ENCODE measurements at places on chromosomes 3 and 15.

DNA sequence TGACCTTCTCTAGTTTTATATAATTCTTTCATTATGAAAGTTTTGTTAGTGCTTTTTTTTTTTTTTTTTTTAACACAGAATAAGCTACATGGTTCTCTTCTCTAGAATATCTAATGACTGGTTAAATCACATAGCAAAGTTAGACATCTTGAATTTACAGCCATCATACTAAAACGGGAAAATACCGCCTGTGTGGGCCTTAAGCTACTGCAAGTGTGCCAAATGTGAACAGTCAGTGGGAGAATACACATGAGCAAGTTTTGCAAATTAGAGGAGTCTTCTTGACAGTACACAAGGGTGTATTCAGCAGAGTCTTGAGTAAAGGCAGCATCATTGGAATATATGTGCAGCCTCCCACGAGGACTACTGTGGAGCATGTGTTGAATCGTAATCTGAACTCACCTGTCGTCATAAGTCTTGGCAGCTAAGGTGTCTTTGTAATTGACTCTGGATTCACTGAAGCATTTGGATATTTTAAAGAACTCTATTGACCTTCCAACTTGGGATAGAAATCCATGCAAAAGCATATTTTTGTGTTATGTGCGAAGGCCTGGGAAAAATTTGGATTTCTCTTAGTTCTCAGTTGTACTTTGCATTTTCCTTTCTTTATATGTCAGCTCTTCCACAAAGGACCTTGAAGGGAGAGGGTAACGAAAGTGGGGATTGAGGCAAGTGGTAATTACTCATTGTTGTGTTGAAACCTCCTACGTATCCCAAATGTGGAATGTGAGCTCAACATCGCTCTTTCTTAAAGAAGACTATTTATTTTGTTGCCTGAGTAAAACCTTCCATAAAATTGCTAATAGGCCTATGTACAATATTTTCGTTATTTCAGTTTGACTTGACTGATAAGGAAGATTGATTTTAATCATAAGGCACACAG, 117.4 kb downstream of the ATG7 start:
- DNase-seq, result no peak

- DNase-seq, result no peak
Observed at GRCh38 chr3:123072152-123072551, 5.3 kb downstream of the PDIA5 start.

DNA sequence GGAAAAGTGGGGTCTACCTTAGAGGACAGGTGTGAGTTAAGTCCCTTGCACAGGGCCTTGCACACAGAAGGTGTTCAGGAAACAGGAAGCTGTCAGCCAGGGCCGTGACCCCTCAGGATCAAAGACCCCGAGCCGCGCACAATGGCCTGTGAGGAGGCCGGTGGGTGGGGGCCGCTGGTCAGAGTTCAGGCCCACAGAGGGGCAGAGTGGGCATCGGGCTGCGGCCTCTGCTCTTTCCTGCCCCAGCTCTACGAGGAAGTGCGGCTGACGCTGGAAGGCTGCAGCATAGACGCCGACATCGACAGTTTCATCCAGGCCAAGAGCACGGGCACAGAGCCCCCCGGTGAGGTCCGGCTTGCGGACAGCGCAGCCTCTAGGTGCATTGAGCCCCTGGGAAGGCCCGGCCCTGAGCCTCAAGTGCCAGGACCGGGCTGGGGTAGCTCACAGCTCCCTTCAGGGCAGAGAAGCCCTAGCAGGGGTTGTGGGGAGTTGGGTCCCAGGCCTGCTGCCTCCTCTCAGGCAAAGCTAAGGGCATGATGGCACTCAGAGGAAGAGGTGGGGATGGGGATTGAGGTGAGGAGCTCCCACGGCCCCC, 37.2 kb downstream of the PSTPIP1 start:
- DNase-seq, result no peak

DNA sequence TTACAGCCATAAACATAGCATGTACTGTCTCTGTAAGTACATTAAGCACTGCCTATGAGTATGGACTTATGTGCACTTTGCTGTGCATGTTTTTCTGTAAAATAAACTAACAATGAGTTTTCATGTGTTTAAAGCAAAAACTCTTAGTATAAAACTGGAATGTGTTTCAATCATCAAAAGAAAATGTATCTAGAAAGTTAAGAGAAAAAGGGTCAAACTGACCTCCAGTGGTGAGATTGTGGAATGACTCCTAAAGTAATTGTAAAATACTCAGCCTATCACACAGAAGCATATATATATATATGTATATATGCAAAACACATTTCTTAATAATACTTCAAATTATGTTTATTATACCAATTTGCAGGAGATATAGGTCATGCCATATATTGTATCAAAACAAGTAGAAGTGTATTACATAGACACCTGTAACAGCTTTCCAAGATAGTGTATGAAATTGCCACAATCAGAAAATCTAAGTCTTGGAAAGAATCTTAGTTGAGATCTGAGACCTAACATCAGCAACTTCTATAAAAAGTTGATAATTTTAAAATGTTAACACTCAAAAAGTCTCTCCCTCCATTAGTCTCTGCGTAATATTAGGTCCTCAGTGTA, 199.6 kb downstream of the FMN1 start:
- no peak for DNase-seq

GRCh38 chr3:186057594-186057993, 51.3 kb downstream of the ETV5 start:
- no peak for DNase-seq

DNA sequence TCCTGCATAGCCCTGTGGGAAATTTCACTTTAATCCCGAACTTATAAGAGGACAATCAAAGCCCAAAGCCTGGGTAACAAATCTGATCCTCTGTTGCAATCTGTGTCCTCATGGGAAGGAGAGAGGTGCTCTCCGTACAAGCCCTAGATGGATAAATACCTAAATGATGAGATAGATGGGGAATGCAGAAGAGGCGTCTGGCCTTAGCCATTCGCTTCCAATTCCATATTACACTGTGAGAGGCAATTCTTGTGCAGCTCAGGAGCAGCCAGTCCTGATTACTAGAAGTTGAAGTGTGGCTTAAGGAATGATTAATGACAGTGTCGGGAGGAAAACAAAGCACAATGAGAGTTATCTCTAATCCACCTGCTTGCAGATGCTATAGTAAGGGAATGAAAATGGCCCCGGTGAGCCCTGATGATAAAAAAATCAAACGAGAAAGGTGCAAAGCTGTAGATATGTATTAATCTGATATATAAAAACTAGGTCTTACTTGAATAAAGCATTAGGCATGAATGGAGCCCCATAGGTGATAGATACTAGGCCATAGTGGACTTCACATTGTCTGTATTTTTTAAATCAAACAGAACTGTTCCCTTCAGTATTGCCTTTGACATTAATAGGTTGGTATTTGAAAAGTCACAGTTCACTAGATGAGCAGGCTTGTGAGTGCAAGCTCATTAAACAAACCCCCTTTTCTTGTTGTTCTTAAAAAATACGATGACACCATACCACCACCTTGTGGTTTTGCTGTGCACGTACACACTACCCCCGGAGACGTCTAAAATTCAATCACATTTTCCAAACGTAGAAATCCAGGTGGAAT, 54.2 kb upstream of the TMCO5A start:
- DNase-seq, result no peak
